ENCODE measurements at places on chromosomes 5 and 9.

- DNase-seq: no peak
Observed at GRCh38 chr5:156000115-156000514, 326.8 kb upstream of the SGCD start.

DNA sequence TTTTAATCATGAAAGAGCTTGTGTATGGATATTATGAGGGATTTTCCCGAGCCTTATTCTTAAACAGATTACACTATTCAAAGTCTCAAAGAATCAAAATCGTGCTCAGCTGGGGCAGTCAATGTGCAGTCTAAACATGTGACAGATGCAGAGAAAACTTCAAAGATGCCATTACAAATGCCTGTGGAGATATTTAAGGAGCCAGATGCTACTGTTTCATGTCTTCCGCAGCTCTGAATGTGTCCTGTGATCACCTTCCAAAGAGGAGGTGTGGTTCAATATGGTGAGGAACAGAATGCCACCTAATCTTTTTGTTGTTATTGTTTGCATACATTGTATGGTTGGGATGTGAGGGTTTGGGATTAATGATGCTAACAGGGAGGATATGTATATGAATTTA is 593.3 kb upstream of the ARRDC3 start:
- DNase-seq: no peak

DNA sequence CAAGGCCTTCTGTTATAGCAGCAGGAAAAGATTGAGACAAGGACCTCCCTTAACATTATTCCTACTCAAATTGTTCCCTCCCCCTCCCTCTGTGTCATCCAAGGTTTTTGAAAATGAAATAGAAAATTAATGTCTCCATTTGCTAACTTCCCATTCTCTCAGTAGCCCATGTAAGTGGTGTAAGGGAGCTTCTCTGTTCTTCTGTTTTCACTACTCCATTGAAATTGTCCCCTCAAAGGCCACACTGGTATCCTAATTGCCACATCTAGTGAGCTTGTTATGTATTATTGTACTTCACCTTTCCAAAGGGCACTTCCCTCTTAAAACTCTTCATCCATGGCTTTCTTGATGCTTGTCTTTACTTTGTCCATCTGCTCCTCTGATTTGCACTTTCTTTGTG is 131.2 kb upstream of the PIK3R1 start:
- DNase-seq: no peak

DNA sequence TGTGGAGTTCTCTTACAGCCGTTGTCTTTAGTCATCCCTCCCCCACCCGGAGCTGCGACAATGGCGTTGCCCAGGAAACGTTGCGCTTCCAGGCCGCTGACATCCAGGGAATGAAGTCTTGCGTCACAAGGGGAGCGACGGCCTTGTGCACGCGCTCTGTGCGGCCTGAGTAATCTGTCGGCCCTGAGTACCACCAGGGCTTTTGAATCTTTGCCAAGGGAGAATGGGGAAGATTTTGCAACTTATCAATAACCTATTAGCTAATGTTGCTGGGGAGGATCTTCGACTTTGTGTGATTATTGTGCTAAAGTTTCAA is at the start of gene SOX30:
Gene SOX30, minus strand, starts transcription at position 62 of the 316 bp plus-strand sequence. CDS start 360 bp downstream, outside the sequence.
- DNase-seq: no peak

GRCh38 chr9:95101326-95101725 is 216.2 kb downstream of the FANCC start:
- no peak for DNase-seq

GRCh38 chr9:134157378-134157885 is 6.9 kb downstream of the RNU6ATAC start:
- no peak for DNase-seq

DNA sequence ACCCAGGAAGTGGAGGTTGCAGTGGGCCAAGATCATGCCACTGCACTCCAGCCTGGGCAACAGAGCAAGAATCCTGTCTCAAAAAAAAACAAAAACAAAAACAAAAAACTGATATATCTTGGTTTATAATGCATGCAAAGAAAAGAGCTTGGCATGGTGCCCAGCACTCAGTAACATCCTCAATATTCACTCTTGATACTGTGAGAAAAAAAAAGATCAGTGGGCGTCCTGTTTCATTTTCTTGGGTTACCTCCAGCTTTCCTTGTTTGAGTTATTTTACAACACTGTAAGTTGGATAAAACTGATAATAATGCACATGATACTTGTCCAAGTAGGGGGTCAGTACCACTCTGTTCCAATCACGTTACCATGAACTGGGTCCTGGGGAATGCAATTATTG is 7.8 kb downstream of the PHYHD1 start:
- no peak for DNase-seq

DNA sequence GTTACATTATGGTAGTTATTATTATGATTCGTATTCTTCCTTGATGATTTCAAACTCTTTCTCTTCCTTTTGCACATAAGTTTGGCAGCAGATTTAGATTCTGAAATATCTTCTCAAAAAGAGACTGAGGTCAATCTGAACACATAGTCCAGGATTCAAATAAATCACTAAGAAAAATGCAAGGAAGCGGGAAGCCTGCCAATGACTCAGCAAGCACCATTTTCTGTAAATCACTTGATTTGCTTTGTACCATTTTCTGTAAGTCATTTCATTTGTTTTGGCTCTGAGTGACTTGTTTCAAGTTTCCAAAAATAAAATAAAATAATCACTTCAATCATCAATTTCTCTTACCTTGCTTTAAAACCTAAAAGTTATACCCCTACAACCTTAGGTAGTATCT is 24.6 kb upstream of the GLIS3 start:
- no peak for DNase-seq

GRCh38 chr9:18595597-18595996 is 121.6 kb downstream of the ADAMTSL1 start:
- no peak for DNase-seq

- no peak for DNase-seq
Observed at GRCh38 chr9:109022873-109023272, 9.6 kb upstream of the CTNNAL1 start.

DNA sequence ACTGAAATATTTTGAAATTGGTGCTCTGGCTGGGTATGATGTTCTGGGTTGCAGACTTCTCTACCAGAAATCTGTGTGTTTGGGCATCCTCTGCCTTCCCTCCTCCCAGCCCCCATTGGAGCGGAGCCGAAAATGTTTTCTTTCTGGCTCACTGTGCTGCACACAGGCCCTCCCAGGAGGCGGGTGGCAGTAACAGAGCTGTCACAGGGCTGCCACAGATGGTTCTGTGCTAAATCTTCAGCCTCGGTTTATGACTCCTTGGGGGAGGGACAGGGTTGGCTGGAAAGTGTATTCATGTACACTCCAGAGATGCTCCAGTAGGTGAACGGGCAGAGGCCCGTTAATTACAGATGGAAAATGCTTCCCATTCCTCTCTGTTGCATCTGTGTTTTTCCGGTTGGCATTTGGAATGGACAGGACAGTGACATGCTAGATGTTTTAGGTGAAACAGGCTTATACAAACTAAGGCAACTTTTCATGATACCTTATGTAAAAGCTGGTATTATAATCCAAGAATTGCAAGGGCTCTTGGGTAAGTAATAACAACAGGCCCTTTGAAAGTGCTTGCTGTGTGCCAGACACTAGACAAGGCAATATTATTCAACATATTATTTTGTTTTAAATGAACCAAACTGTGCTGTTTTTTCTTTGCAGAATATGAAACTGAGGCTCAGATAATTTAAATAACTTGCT is 180.2 kb downstream of the ADCY2 start:
- DNase-seq: no peak

- DNase-seq: no peak
Observed at GRCh38 chr5:147509041-147509709, 693 bp downstream of the DPYSL3 start.

- DNase-seq: no peak
Observed at GRCh38 chr9:77534376-77535057, 113.6 kb downstream of the GNA14 start.

DNA sequence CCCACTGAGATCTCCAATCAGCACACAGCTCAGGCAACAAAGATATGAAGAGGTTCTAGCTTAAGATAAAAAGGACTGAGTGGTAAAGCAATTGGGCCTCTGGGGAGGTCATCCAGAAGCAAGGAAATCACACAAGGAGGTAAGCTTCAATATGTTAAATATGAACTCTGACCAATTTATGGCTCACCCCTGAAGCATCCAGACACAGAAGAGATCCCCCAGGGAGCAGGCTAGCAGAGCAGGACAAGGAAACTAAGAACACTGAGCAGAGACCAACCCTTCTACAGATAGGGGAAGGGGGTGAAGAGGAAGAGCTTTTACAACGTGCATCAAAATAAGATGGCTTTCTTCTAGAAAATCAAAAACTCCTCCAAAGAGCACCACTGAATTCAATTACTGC is 616.2 kb downstream of the DNAH5 start:
- DNase-seq: no peak

GRCh38 chr9:135009794-135010585 is 77.5 kb upstream of the OLFM1 start:
- no peak for DNase-seq

DNA sequence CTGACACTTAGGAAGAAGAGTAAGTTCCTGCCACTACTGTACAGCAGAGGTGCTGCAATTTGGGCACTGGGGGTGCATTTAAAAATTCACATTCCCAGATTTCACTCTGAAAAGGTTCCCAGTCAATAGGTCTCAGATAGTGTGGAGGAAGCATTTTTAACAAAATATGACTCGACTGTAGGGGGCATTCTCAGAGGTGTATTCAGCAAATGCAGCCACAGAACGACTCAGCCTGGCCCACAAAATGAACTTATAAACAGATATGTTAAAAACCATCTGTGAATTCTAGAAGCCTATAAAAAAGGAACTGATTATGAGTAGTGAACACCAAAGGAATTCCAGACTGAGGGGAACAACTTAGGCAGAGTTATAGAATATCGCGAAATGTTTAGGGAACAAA is 31.1 kb downstream of the MLLT3 start:
- no peak for DNase-seq

DNA sequence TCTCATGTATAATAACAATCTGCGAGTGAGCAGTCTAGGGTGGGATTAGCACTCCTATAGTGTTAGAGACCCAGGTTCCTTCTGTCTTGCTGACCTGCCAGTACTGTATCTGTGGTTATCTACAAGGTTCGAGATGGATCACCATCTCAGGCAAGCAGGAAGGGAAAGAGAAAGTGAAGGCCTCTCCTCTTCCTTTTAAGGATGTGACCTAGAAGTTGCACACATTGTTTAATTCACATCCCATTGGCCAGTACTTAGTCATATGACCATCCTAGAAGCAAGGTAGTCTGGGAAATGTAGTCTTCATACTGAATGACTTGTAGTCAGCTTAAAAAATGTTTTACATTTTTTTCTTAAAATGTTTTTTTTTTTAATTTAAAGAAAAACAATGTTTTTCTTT is 168.6 kb downstream of the CARTPT start:
- DNase-seq: peak; percentile 71

GRCh38 chr9:128122809-128123175 is 4.7 kb downstream of the PTGES2 start:
- DNase-seq: no peak

DNA sequence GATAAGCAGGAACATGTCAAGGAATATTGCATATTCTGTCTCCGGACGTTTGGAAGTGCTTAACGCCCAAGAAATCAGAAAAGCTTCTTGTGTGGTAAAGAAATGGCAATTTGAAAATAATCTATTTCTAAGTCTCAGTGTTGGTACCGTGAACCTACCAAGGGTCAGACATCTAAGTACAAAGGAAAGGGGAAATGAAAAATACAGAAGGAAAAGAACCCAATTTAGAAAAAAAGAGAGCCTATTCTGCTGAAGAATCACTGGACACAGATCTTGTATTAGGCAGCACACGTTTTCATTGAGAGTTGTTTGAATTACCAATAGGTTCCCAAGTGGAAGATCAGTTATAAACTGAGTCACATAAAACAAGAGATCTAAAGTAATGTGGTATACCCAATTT is 46.9 kb upstream of the CEP78 start:
- no peak for DNase-seq

- no peak for DNase-seq
Observed at GRCh38 chr5:31663519-31663918, 24.6 kb downstream of the PDZD2 start.

DNA sequence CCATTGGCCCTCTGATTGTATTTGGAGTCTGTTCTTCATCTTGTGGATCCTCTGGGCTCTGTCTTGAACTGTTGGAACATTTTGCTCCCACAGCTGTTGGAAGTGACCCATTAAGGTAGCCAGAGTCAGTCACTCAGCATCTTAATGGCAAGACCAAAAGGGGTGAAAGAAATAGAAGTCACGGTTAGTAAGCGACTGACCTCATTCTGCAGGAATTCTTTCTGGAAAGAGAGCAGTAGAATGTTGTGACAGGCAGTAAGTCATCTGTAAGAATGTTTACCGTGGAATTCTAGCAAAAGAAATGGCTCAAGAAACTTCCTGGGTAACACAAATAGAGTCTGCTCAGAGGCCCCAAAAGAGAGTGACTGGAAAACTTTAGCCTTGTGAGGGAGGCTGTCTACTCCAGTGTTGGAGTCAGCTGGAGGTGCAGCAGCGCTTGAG is 28.6 kb upstream of the TNC start:
- no peak for DNase-seq

DNA sequence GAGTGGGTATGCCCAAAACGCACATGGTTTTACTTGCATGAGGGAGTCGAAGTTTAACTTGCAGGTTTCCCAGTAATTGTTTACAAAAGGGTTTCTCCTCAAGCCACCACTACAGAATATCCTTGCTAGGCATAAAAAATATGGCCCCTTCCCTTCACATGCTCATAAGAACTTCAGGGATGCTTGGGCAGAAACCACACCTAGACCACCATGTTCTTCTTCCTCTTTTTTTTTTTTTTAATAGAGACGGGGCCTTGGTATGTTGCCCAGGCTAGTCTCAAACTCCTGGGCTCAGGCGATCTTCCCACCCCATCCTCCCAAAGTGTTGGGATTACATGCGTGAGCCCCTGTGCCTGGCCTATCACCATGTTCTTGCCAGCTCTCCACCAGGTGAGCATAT is 18.6 kb upstream of the PLIN2 start:
- DNase-seq: no peak

DNA sequence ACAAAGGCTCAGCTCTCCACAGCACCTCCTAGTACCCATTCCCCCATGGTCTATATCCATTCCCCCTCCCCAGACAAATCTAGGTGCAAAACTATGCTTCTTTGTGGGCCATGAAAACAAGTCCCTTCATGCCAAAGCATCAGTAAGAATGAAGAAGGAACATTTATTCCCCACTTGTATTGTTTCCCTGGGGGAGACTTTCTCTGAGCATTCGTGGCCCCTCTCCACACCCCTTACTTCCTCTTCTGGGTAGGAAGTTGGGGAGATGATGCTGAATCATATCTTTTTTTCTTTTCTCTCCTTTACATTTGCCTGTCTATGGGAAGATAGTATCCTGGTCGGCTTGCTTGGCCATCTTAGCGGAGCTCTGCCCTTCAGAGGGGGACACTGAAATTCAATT is 246.8 kb downstream of the NSG2 start:
- no peak for DNase-seq

DNA sequence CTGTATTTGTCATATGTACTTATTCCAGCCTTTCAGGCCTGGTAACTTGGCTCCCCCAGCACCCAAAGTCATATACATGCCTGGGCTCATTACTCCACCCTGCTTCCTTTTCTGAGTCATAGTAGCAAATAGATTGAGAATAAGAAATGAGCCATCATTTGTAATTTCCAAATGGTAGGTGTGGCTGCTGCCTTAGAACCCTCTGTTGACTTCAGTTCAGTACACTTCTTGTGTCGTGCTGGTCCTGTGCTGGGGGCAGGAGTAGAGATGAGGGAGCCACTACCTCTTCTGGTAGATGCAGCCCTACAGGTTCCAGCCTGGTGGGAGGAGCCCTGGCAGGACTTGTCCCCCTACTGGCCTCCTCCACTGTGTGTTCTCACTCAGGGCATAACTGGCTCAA is 11.1 kb downstream of the GM2A start:
- no peak for DNase-seq

- DNase-seq: no peak
Observed at GRCh38 chr5:174608631-174609097, 115.7 kb upstream of the MSX2 start.

GRCh38 chr5:137167187-137167586 is 331.9 kb downstream of the SPOCK1 start:
- no peak for DNase-seq
